ENCODE measurements at places on chromosomes 2 and 18.
A peak's percentile ranks its signal among the peaks of the same experiment; 100 is the strongest.

DNA sequence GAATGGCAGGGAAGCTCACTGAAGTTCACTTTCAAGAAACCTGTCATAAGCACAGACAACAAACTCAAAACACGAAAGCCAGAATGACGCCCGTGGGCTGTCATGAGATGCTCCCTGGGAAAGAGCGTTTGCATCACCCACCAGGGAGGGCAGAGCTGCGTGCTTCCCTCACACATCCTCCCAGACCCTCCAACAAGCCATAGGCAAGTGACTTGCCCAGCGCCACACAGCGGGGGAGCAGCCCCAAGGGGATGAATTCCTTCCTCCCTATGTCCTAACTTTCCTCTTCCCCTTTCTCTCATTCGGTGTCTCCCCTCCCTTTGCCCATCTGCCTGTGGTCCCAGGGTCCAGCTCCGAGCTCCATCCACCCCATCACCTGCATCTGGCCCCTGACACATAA, 10.7 kb downstream of the BIN1 start:
- no peak overlapping the region for H3K4me3 ChIP-seq
- H3K27me3 ChIP-seq: no peaks in the 10 kb centered on the region
- DNase-seq: no peak
- H3K4me1 ChIP-seq: peaks cover 24% of the 10 kb centered on the region
- no peak overlapping the region for H3K27ac ChIP-seq

DNA sequence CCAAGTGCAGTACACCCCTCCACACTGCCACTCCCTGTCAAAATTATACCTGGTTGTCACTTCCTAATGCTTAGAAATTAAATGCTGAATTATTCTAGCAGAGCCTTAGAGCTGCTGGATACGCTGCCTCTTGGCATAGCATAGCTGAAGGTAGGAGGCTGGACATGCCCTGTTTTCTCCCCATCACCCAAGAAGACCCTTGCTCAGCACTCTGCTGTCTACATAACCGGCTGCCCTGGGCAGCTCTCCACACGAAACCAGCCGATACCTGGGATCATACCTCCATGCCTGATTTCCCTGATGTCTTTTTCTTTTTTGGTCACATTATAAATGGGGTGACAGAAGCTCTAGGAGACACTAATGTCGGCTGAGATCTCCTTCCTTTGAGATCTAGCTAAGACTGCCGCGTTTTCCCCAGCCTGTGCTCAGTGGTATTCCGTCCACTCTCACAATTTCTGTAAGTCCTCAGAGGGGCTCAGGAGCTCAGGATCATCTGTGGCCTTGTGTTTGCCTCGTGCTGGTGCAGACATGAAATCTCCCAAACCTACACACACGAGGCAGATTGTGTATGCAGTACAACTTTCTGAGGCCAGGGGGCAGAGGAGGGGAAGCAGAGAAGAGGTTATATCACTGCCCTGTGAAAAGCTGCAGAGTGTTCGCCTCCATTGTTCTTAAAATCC, 13.5 kb upstream of the ZAP70 start:
- no peak overlapping the region for H3K4me3 ChIP-seq
- H3K36me3 ChIP-seq: no peaks in the 10 kb centered on the region
- no peaks in the 10 kb centered on the region for H3K4me1 ChIP-seq
- H3K27me3 ChIP-seq: no peaks in the 10 kb centered on the region
- no peak overlapping the region for H3K27ac ChIP-seq
- peak; percentile 80 for DNase-seq

DNA sequence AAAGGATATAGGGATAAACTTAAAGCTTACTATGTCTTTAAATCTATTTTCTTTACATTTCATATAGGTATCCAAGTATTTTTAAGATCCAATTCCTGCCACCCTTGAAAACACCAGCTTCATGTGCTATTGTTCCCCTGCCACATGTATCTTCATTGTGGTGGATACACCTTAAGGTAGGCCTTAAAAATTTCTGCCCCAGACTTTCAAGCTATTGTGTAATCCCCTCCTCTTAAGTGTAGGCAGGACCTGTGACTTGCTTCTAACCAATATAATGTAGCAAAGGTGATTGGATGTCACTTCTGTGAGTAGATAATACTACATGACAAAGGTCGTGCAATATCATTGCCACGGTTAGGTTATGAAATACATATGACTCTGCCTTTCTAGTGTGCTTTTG, 119.5 kb downstream of the RAD51AP2 start:
- no peaks in the 10 kb centered on the region for H3K4me1 ChIP-seq
- H3K36me3 ChIP-seq: no peaks in the 10 kb centered on the region
- no peak for DNase-seq
- no peaks in the 10 kb centered on the region for H3K27me3 ChIP-seq

- no peak overlapping the region for H3K4me3 ChIP-seq
- DNase-seq: no peak
- no peak overlapping the region for H3K27ac ChIP-seq
- peaks cover 7% of the 10 kb centered on the region for H3K4me1 ChIP-seq
- no peaks in the 10 kb centered on the region for H3K27me3 ChIP-seq
These were observed 56.3 kb downstream of the ZAP70 start for GRCh38 chr2:97769711-97770110.

DNA sequence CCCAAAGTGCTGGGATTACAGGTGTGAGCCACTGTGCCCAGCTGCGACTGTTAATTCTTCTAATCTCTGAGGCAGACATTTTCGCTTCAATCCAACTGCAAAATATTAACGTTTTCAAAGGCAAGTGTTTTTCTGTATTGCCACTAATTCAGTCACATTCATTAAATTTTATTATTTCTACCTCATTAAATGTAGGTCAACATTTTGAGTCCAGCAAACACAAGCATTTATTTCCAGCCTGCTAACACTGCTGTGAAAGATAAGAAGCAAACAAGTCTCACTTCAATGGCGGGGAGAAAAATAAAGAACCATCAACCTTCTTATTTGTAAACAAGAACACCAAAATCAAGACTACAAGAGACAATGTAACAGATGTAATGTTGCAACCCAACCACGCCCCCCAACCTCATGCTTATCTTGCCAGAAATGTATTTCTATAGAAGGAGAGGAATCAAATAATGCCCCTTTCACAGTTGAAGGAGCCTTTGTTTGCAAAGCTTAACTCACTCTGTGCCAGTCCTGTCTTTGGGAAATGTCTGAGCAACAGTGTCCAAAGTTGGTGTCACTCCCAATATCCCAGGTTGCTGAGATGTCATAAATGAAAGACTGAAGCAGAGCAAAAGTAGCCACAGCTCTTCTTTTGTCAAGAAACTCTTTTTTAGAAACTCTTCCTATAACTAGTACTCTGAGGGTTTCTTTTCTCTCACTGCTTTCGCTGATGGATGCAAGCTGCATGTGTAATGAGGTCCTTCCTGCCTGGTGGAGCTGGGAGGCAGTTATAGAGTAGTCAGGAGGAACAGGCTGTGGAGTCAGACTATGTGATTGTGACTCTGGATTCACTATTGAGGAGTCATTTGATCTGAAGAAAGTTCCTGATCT, 8.6 kb downstream of the DOCK10 start:
- no peak overlapping the region for H3K4me3 ChIP-seq
- H3K27ac ChIP-seq: no peak overlapping the region
- H3K27me3 ChIP-seq: no peaks in the 10 kb centered on the region
- peaks cover 11% of the 10 kb centered on the region for H3K36me3 ChIP-seq
- H3K4me1 ChIP-seq: peaks cover 29% of the 10 kb centered on the region

GRCh38 chr2:191959209-191959608, 112.3 kb upstream of the CAVIN2 start:
- no peak overlapping the region for H3K4me3 ChIP-seq
- no peak overlapping the region for H3K27ac ChIP-seq
- no peak for DNase-seq

DNA sequence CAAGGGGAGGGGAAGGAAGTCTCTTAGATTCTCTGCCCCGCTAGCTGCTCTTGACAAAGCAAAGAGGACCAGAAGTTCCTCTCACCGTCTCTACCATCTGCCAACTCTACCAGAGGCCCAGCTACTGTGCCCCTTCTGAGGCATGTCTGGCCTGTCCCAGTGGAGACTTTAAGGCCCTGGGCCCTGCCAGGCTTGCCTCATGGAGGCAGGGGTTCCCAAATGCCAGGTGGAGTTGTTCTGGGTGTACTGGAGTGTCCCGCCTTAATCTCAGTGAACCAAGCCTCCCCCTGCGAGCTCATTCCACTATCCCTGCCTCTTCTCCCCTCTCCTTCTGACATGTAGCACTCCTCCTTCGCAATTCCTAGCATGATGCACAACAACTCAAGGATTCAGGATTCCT, 2.2 kb downstream of the HOXD12 start:
- no peak overlapping the region for H3K27ac ChIP-seq
- no peaks in the 10 kb centered on the region for H3K36me3 ChIP-seq
- H3K27me3 ChIP-seq: peaks cover 92% of the 10 kb centered on the region
- peaks cover 12% of the 10 kb centered on the region for H3K4me1 ChIP-seq
- no peak overlapping the region for H3K4me3 ChIP-seq

DNA sequence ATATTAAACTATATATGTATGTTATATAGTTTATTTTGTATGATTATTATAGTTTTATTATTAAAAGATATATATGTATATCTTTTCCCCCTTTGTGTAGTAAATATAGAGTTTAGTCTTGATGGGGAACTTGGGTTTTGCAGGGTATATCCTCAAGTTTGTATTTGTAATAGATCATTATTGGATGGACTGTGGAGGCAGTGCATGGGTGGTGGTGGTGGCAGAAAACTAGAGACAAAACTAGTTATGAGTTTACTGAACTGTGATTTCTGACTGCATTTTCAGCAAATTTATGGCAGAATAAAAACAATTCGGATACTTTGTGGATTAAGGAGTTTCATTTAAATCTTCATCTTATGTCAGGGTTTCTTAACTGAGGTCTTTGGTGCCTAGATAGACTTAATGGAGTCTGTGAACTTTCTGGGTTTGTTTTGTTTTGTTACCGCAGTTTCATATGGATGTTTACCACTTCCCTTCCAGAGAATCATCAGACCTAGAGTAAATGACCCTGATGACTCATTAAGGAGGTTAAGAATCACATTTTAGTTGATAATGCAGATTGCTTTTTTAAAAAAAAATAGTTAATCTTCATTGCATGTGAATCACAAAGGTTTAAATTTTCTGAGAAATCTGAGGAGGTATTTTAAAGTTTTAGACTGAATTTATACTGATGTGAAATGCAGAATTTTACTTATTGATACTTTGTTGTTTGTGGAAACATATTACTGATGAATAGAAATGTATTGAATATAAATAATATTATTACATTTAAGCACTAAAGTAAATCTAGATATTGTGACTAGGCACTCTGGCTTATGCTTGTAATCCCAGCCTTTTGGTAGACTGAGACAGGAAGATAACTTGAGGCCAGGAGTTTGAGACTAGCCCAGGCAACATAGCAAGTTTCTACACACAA, 14.5 kb downstream of the EPC2 start:
- peak overlapping the region; percentile 50 for H3K27ac ChIP-seq
- H3K27me3 ChIP-seq: no peaks in the 10 kb centered on the region
- DNase-seq: peak; percentile 69

GRCh38 chr2:99865818-99866676, 276.3 kb downstream of the AFF3 start:
- DNase-seq: no peak
- no peak overlapping the region for H3K27ac ChIP-seq
- no peak overlapping the region for H3K4me3 ChIP-seq
- no peaks in the 10 kb centered on the region for H3K36me3 ChIP-seq

GRCh38 chr18:36533446-36534153, 236.1 kb downstream of the FHOD3 start:
- peaks cover 7% of the 10 kb centered on the region for H3K4me1 ChIP-seq
- H3K27me3 ChIP-seq: no peaks in the 10 kb centered on the region
- no peak overlapping the region for H3K27ac ChIP-seq
- no peak overlapping the region for H3K4me3 ChIP-seq

DNA sequence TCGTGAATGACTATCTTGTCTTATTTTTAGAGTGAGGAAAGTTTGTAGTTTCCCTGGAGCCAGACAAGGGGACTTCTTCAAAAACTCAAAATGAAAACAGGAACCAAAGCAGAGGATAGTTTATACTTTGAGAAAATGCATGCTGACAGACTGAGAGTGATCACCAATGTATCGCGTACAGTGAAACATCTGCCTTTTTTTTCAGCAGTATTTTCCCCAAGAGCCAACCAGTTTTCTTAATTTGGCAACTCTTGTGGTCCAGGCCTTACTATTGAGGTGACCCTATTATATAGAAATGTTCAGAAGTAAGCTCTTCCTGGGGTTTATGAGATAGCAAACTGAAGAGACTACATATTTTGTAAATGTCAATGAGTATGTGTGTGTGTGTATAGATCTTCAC, 153.7 kb upstream of the VRK2 start:
- no peak for DNase-seq
- no peaks in the 10 kb centered on the region for H3K27me3 ChIP-seq
- no peak overlapping the region for H3K4me3 ChIP-seq
- no peaks in the 10 kb centered on the region for H3K4me1 ChIP-seq

GRCh38 chr18:8890957-8891464, 185.7 kb downstream of the MTCL1 start:
- H3K36me3 ChIP-seq: no peaks in the 10 kb centered on the region
- DNase-seq: no peak
- H3K4me3 ChIP-seq: no peak overlapping the region
- no peaks in the 10 kb centered on the region for H3K27me3 ChIP-seq

DNA sequence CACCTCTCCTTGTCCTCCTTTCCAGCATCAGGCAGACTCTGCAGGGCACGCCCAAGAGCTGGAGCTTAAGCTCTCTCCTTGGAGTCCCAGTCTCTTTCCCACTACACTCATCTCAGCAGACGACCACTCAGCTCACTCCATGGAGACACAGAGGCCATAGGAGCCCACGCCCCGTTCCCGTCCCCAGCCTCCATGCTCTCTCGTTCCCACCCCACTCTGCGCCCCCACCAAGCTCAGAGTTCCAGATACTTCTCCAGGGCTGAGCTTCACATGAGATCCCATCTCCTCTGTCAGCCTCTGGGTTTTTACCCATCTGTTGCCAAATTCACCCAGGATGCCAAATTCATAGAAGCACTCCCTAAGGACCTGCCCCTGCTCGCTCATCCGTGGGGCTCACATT, 87.3 kb downstream of the MALT1 start:
- peaks cover 20% of the 10 kb centered on the region for H3K4me1 ChIP-seq
- no peak overlapping the region for H3K27ac ChIP-seq
- no peak overlapping the region for H3K4me3 ChIP-seq
- no peak for DNase-seq

GRCh38 chr2:174634130-174635014, 36.8 kb upstream of the WIPF1 start:
- H3K36me3 ChIP-seq: peaks cover 11% of the 10 kb centered on the region
- peaks cover 30% of the 10 kb centered on the region for H3K4me1 ChIP-seq
- no peaks in the 10 kb centered on the region for H3K27me3 ChIP-seq
- peak overlapping the region; percentile 65 for H3K4me3 ChIP-seq
- DNase-seq: peak; percentile 79

DNA sequence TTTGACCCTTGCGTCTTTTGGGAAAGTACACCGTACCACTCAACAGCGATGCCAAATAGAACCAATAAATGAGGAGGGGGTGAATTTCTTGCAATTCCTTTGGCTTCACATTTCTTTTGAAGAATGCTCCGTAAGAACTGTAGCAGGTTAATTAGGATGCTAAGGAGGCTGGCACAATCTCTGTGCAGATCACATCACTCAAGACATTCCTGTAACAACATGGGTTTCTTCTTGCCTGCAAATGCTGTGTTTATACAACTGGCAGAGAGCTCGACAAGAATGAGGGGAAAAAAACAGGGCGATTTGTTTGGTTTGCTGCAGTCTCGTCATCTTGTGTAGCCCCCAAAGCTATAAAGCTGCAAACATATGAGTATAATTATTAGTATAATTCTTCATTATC, 424.8 kb upstream of the DCC start:
- H3K4me3 ChIP-seq: no peak overlapping the region
- no peaks in the 10 kb centered on the region for H3K27me3 ChIP-seq
- H3K4me1 ChIP-seq: no peaks in the 10 kb centered on the region
- DNase-seq: no peak

GRCh38 chr18:515156-515815, 14.8 kb upstream of the COLEC12 start:
- H3K4me3 ChIP-seq: no peak overlapping the region
- H3K27ac ChIP-seq: no peak overlapping the region
- no peaks in the 10 kb centered on the region for H3K27me3 ChIP-seq
- DNase-seq: no peak

Data from natural killer cell (primary cell).